ENCODE measurements at places on chromosomes 3 and 15. TPM values are rescaled to one million over a fixed set of nuclear protein-coding genes. Genes with fewer than 3 reads are reported as not detected.

The SLC28A2 gene
- total RNA-seq = not detected

The GPR27 gene
- total RNA-seq = not detected

The GOLGA8S gene
- total RNA-seq = 0.13 TPM

The TNFAIP8L3 gene
- total RNA-seq = 91.5 TPM

The SLC22A13 gene
- under 0.01 TPM for total RNA-seq

The AEN gene
- total RNA-seq = 46.8 TPM

The GOLGA6L10 gene
- under 0.01 TPM for total RNA-seq

The ALDH1A2 gene
- total RNA-seq = 57.0 TPM

GRCh38 chr3:100073049-100073713 lies 41.1 kb downstream of the FILIP1L start:
- DNase-seq = no peak

DNA sequence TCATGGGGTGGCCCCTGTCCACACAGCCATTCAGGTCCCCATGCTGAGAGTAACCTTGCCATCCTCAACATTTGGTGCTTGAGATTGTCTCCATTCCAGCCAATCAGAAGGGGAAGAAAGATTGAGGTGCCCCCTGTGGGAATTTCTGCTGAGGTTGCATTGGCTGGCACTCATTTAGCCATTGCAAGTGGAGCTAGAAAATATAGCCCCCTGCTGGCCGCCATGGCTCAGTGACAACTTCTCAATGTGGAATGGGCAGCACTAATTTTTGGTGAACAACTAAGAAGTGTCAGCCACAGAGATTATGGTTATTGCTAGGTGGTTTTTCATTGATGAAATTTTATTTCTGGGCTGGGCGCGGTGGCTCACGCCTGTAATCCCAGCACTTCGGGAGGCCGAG lies 22.0 kb downstream of the COL6A6 start:
- DNase-seq = peak; percentile 16

- no peak for DNase-seq
These were observed 151.3 kb downstream of the LRTM1 start for GRCh38 chr3:54776601-54777000.

- no peak for DNase-seq
These were observed 151.4 kb downstream of the KLF13 start for GRCh38 chr15:31477851-31478701.

DNA sequence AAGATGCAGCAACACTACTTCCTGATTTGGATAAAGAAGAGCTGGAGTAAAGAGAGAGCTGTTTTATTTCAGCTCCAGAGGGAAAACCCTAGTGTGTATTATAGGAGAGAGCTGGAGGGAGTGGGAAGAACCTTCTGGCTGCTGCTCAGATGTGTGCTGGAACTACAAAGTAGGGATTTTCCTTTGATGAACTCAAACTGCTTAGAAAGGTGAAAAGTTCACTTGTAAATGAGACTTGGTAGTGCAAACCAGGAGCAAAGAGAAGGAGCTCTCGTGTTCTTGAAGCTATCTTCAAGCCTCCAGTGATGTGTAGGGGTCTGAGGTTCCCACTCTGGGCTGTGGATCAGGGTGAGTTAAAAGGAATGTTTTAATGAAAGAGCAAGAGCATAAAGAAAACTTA lies 110.4 kb downstream of the EDEM1 start:
- DNase-seq = no peak

DNA sequence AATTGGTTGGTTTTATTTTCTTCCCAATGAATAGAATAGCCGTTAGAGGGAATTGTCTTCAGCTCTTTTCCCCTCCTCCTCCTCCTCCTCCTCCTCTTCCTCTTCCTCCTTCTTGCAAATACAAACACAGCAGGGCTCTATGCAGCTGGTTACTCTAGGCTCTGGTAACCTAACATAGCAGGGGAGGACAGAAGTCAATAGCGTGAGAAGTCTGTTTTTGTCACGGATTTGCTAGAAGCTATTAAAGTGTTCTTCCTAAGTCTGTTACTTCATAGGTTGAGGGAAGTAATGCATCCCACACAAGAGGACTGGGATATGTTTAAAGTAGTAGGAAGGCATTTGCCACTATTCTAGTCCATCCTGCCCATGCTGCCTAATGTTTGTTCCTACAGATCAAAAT lies 374.7 kb upstream of the TPRG1 start:
- DNase-seq = no peak

DNA sequence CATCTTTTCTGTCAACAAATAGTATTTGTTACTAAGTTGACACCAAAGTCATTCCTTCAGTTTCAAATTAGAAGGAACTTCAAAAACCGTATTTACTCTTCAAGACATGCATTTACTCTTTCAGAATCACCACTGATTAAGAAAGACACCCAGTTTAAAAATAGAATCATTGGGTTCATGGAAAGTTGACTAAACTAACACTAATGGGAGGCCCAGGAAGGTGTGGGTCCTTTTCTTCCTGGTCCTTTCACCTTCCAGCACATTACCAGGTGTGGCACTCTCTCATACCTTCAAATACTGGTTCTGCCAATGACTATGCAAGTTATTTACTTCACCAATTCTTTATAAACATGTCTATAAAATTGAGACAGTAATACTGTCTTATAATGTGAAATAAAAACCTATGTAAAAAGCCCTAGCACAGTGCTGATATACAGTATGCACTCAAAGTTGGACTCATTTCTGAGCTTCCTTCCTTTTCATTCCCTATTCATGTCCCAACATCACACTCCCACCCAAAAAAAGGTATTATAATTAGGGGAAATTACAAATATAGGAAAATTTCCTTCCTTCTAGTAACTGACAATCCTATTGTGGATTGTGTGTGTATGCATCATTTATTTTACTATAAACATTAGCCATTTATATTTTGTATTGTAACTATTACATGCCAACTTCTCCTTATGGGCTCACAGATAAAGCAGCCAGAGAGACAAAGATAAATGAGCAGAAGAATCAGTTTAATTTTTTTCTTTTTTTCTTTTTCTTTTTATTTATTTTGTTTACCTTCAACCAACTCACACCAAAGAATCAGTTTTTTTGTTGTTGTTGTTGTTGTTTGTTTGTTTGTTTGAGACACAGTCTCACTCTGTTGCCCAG lies 48.9 kb downstream of the LRRFIP2 start:
- DNase-seq = peak; percentile 11

DNA sequence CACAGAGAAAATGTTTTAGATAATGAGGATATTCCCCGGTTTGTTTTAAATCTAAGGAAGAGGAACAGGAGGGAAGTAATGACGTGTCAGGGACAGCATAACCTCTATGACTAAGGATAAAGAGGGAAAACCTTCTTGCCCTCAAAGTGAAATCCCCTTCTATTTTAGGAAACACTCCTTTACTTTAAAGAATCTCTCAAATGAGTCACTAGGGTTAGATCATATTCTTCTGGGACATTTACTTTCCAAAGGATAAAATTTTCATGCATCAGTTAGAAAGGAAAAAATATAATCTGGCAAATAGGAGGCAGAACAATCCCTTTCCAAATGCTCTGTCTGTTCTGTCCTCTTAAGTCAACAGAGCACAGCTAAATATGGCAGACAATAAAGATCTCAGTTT lies 43.2 kb upstream of the UBE2E2 start:
- DNase-seq = no peak

DNA sequence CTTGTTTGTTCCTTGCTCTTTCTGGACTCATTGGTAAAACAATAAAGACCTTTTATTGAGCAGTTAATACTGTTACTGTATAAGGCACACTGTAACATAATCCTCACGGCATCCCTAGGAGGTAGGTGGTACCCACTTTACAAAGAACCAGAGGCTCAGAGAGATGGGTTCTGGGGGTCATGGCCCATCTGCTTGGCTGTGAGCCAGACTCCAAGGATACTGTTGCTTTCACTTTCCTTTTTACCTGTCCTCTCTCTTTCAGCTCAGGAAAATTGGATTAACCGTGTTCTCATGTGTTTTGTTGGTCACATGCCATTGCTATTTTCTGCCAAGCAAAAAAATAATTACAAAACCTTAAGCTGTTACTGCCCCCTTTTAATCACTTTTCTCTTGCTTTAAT lies 34.8 kb upstream of the FILIP1L start:
- peak; percentile 41 for DNase-seq

DNA sequence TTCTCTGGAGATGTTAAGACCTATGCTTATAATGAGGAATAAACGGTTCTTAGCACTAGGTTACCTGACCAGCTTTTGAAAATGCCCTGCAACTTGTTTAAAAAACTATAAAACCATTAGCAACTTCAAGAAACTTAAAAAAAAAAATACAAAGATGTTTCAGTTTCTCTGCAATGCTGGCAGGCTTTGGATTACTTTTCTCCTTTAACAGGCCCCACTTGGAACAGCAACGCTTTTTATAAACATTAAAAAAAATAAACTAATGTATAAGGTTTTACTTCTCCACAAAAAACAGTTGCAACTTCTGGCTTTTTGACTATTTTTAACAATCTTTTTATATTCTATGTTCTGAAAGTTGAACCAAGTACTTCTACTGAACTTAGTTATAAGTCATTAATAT lies 1006.7 kb downstream of the ROBO1 start:
- DNase-seq = no peak

GRCh38 chr3:81602781-81603180 lies 158.7 kb downstream of the GBE1 start:
- no peak for DNase-seq

- DNase-seq = no peak
These were observed 6.6 kb upstream of the BLM start for GRCh38 chr15:90710436-90711027.

DNA sequence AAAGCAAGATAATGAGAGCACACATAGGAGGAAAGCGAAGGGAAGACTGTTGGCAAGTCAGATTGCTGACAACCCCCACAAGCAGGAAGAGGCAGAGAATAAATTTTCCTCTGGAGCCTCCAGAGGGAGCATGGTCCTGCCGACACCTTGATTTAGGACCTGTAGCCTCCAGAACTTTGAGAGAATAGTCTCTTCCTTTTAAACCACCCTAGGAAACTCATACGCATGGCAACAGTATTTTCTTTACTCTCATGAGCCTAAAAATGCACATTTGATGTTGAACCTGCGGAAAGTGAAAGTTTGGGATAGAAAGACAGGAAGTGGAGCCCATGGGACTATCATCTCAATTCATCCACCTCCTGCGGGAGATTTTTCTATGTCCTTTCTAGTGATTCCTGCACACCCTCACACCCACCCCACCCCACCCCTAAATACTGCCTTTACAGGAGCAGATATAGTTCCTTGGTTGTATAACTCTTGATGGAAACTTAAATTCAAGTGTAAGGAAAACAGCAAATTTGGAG lies 116.7 kb upstream of the LPP start:
- DNase-seq = peak; percentile 26
